ENCODE measurements at places on chromosomes 12 and 14.

GRCh38 chr14:55536204-55536708 lies 43.8 kb upstream of the KTN1 start:
- no peak for DNase-seq

GRCh38 chr14:61765225-61765943 lies 3.2 kb downstream of the SNAPC1 start:
- DNase-seq = peak; percentile 36

GRCh38 chr12:28156804-28157203 lies 33.5 kb upstream of the CCDC91 start:
- DNase-seq = no peak

DNA sequence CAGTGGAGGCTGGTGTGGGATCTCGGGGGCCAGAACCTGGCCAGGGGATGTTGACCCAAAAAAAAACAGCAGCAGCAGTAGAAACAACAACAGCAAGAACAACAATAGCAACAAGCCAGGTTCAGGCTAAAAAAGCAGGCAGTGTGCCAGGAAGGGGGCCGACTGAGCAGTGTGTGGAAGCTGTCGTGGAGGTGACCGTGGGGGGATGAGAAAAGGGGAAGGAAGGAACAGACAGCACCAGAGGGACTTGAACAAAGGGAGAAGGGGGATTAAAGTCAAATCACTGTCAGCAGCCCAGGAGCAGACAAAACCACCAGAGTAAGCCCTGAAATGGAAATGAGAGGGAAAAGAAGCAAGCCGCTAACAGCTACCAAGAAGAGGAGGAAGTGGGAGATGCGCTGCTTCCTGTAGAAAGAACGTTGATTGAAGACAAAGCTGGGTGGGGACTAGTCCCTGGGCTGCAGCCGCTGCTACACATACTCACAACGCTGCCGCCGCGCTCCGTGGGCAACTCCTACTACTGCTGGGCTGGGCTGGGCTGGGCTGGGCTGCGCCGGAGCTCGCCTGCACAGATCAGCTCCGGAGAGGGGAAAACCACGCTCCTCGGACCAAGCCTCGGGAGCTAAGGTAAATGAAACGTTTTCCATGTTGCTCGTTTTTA lies at the start of gene GNG2:
Gene GNG2, plus strand, starts transcription at position 449 of the 661 bp plus-strand sequence. CDS start 90,067 bp downstream, outside the sequence.
- peak; percentile 52 for DNase-seq

DNA sequence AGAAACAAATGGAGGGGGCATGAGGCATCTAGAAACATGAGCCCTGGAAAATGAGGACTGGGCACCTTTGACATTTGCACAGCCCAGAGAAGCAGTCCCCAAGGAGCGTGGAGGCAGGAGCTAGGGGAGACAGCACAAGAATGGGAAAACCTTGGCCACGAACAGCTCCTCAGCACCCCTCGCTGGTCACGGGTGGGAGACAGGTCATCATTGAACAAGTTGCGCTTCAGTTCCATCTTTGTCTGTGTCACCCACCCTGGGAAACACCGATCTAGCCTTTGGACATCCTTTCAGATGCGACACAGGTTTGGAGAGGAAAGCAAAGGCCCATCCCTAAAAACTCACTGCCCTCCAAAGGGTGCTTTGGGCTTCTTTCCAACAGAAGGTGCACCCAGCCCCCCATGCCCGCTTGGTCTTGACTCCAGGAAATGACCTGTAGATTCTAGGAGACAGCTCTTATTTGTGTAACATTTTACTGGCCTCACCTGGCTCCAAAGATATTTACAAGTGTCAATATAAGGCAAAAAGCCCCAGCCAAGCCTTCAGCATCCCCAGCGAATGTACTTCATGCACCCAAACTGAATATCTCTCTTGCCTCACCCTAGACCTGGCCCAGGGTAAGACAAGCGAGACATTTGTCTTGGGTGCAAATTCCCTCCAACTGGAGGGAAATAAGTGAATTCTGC lies 28.8 kb upstream of the CLMN start:
- DNase-seq = no peak

DNA sequence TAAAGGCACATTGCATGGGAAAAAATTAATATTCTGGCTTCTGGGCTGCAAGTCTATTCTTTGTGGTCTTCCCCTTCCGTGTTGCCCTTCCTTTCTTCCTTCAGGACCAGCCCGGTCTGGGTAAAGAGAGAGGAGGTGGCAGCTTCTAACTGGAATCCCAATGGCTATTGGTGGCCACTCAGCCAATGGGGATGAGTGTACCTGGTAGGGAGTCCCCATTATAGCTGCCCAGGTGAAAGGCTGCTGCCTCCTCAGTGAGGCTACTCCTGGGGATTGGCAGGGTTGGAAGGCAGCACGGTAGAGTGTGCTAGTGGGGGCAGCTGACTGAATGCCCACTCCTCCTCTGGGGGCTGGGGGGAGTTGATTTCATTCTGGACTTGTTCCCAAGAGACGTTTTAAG lies 112.6 kb downstream of the RBM19 start:
- no peak for DNase-seq

DNA sequence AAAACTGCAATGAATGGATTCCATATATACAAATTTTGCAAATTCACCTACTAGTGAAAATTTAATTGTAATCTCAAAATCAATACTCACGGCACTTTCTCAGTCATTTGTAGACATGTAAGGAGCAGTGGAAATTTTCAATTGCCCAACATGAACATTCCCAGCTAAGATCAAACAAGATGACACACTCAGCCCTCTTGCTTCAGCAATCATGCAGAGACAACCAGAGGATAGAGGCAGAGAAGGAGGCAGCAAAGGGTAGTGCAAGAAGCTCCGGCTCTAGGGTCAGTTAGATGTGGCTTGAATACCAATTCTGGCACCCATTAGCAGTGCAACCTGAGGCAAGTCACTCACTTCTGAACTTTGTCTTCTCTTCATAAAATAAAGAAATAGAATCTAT lies 91.5 kb upstream of the SLC35F4 start:
- DNase-seq = no peak

- no peak for DNase-seq
Measured at GRCh38 chr12:65188179-65188701, 18.9 kb downstream of the LEMD3 start.

GRCh38 chr14:106511006-106511799 lies 984.8 kb downstream of the TMEM121 start:
- DNase-seq = no peak

Data from prostate gland (tissue), 2 donors.